Activated CD8-positive, alpha-beta memory T cell treated with anti-CD3 and anti-CD28 coated beads, Interleukin-2, amount 10 ng/mL, durations not matched to agents 7 days and 5 days (primary cell): ENCODE measurements at places on chromosomes 4 and X.

GRCh38 chrX:124555036-124555595 is 208.8 kb downstream of the SH2D1A start:
- DNase-seq: no peak

GRCh38 chr4:54992266-54992665 is 133.1 kb downstream of the KDR start:
- DNase-seq: no peak

DNA sequence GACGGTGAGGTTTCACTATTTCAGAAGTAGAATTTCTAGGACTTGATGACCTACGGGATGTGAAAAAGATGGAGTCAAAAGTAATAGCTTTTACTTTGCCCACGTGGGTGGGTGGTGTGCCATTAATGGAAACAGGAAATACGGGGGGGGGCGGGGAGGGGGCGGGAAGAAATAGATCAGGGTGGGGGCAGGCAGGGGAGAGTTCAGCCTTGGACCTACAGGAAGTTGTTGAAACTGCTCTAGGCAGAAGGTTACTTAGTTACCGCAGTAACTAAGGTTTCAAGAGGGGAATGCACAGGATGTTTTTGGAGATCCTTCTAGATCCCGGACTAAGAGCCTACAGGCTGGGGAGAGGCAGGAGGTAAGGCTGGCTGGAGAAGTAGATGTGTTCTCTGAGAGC is 3.6 kb upstream of the FHL1 start:
- DNase-seq: no peak

- no peak for DNase-seq
These were observed 164.2 kb upstream of the SPRY1 start for GRCh38 chr4:123232439-123232838.
